ENCODE measurements at places on chromosomes 1 and 21.

DNA sequence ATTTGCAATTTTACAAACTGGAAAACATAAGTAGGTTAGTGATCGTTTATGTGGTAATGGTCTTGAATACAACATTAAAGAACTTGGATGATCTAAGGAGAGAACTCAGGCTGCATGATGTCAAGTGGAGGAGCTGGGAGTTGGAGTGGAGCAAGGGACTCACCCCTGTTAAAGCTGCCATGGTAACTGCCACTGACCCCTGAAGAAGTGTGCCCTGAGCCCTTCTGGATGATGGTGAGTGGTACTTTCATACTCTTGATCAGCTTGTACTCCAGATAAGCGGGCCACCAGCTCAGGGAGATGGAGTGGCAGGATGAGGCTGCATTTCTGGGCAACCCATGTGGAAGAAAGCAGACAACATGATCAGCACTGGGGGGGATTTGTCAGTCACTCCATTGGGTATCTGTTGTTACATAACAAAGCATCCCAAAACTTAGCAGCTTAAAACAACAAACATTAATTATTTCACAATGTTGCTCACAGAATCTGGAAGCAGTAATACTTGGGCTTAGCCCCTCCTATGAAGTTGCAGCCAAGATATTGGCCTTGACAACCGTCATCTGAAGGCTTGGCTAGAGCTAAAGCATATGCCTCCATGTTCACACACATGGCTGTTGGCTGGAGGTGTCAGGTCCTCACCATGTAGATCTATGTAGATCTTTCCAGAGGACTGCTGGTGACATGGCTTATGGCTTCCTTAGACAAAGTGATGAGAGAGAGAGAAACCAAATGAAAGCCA, 213.8 kb downstream of the DUSP10 start:
- no peak for DNase-seq

- no peak for DNase-seq
These were observed 24.6 kb downstream of the PMVK start for GRCh38 chr1:154911691-154912550.

- no peak for DNase-seq
These were observed 141.4 kb upstream of the ZNHIT6 start for GRCh38 chr1:85849660-85850059.

GRCh38 chr1:108691128-108691941, 775 bp upstream of the PRPF38B start:
- DNase-seq, result peak; percentile 57

GRCh38 chr1:27058966-27059669, 46.5 kb upstream of the TENT5B start:
- no peak for DNase-seq

DNA sequence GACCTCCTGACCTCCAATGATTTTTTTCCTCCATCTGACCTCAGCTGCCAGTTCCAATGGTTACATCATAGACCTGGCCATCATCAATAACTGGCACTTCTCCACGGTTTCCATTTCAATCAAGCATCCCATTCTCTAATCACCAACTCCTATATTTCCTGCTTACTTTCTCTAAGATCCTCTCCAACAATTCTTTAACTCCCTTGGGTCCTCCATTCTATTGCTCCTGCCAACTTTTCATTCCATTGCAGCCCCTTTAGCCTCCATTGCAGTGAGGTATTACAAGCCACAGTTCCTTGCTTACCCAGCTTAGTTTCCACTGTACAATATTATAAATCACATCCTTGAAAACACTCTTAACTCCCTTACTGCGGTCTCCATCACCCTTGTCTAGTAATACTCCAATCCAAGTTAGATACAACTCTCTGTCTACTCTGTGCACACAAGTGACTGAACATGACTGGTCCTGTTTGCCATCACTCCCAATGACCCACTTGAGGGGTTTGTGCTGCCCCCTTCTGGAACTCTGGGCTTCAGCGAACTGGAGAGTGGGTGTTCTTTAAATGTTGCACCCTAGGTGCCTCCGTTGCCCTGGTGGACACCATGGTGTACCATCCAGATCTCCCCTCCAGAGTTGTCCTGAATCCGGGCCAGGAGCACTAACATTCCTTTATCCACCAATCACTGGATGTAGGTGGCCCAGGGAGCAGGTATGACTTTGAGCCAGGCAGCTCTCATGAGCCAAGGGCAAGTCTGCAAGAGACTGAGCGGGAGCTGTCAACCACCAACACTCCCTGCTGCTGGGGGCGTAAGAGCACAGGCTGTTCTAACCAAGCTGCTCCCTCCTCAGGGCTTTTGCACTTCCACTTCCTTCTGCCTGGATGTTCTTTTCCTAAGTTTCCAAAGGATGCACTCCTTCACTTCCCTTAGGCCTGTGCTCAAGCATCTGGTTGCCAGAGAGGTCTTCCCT, 3.7 kb upstream of the FNDC7 start:
- no peak for DNase-seq

DNA sequence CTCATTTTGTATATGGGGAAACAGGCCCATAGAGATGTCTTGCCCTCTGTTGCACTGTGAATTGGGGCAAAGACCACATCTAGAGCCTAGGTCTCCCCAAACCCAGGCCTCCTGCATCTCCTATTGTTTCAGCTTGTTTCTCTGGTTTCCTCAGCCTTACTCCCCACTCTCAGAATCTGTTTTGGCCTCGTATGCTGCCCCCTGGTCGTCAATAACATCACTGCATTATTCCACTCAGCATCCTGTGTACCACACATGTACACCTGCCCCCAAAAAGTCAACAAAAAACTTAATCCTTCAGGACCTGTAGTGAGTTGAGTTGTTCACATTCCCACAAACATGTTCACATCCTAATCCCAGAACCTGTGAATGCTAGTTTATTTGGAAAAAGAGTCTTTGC, 184.8 kb downstream of the BRINP2 start:
- DNase-seq, result no peak

DNA sequence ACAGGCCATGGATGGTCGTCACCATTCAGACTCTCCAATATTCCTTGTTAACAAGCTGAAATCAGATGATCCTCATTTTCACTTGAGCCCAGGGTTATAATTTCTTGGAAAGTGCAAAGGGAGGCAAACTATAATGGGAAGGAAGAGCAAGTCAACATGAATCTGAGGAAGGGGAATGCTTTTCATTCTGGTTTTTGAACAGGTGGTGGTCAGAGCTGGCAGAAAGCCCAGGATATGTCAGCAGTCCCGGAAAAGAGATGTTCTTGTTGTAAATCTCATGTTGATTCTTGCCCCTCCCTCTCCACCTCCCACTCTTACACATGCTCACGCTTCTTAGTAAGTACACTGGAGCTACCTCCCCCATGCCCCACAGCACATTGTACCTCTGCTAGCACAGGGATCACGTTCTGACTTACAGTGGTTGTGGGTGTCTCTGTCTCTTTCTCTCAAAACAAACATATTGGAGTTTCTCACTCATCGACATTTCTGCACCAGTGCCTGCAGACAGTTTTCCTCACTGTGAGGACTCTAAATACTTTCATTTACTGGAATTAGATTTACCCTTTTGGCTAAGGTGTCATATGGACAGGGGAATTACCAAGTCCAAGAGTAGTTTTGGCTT, 77.6 kb downstream of the XCL2 start:
- peak; percentile 97 for DNase-seq

GRCh38 chr1:222704260-222704659, 8.0 kb downstream of the AIDA start:
- no peak for DNase-seq

DNA sequence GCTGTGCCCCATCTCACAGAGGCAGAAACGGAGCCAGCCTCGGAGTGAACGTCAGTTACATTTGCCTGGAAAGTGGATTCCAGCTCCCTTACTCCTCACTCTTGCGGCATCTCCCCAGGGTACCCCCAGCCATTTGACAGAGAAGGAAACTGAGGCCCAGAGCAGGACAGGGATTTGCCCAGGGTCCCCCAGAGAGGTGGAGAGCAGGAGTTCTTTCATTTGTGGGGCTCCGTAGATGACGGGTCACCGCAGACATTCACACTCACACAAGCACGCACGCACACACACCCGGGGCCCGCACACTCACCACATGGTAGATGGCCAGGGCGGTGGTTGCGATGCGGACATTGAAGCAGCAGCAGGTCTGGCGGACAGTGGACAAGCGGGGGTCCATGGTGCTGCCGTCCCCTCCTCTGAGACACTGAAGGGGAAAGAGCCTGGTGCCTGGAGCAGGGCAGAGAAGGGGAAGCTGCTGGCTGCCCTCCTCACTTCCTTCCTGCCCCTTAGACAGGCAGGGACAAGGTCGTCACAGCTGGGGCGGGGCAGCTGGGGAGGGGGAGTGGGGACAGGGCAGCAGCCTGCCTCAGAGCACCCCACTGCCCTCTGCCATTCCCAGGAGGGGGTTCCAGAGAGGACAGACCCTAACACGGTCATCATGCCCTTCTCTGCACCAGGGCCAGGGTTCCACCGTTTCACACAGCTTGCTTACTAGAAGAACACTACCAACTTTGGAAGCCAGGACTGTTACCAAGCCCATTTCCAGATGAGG, at the start of gene LAPTM5:
Gene LAPTM5, minus strand, starts transcription at position 423 of the 769 bp plus-strand sequence. Its CDS starts 29 bp downstream, at position 394.
- no peak for DNase-seq

DNA sequence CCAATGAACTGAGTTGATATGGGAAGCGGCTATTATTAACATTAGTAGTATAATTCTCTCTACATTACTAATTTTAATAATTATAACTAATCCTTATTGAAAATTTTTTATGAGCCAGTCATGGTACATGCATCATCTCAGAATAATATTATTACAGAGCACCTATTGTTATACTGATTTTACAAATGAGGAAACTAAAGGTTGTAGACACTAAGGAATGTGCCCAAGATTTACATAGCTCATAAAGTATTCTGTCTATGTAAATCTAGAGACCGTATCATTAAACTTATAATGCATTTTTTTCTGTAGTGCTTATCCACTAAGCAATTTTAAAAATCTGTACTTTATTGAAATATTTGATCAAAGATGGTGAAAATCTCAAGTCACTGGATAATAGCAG, 825.9 kb downstream of the PLA2G4A start:
- DNase-seq, result no peak

DNA sequence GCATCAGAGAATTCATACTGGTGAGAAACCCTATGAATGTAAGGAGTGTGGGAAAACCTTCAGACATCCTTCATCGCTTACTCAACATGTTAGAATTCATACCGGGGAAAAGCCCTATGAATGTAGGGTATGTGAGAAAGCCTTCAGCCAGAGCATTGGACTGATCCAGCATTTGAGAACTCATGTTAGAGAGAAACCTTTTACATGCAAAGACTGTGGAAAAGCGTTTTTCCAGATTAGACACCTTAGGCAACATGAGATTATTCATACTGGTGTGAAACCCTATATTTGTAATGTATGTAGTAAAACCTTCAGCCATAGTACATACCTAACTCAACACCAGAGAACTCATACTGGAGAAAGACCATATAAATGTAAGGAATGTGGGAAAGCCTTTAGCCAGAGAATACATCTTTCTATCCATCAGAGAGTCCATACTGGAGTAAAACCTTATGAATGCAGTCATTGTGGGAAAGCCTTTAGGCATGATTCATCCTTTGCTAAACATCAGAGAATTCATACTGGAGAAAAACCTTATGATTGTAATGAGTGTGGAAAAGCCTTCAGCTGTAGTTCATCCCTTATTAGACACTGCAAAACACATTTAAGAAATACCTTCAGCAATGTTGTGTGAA, 12.8 kb downstream of the ZFP69B start:
- DNase-seq, result no peak

GRCh38 chr1:112636597-112637253, 17.1 kb downstream of the CAPZA1 start:
- no peak for DNase-seq

DNA sequence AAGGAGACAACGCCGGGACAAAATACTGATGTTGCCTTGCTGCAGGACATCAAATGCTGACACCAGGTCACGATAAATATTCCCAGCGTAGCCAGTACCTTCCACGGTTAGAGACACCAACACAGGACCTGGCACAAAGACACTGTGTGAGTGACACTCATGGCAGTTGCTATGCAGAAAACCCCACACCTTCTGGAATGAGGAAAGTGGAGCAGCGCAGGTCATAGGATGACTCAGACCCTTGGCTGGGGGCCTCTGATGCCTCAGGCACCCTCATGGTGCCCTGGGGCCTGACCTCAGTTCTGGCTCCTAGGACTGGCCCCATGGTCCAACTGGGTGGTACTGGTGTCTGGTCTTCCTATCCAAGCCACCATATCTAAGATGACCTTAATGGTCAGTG, 7.0 kb downstream of the DCST2 start:
- no peak for DNase-seq

DNA sequence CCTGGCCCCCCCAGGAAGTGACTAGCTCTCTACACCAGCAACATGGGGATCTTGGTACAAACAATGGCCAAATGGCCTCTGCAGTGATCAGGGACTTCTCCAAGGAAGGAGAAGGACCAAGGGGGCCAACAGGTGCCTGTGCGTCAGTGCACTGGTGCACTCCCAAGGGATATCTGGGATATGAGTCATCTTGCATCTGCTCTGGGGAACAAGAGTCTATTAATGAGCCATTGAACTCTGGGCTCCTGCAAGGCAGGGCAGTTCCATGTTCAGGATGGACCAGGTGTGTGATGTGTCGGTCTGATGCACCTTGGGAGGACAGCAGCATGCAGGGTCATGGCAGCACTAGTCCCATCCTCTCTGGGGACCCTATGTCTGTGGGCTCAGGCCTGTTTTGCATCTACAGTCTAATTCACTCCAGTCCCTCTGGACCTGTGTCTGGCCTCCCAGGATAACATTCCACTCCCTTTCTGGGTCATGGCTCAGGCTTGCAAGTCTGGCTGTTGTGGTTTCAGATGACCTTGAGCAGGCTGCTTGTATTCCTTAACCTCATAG, 125.3 kb downstream of the TRABD2B start:
- no peak for DNase-seq

GRCh38 chr21:23699402-23699801, 1907.9 kb downstream of the MRPL39 start:
- no peak for DNase-seq

DNA sequence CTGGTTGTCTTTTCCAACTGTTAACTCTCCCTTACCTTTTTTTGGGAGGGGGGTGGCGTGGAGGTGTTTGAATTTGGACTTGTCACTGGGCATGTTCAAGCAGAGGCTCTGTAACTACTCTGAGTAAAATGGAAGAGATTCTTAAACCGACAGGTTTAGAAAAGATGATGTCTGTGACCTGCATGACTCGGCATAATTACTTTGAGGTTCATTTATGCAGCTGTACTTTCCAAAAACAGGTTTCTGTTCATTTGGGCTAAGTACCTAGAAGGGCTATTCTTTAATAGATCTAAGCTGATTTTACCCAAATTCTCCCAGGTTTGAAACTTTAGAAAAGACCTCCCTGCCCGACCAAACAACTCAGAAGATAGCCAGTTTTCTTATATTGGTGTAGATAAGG, 80.3 kb downstream of the SLC35A3 start:
- no peak for DNase-seq

GRCh38 chr1:61078618-61079295, 3.6 kb upstream of the NFIA start:
- no peak for DNase-seq

DNA sequence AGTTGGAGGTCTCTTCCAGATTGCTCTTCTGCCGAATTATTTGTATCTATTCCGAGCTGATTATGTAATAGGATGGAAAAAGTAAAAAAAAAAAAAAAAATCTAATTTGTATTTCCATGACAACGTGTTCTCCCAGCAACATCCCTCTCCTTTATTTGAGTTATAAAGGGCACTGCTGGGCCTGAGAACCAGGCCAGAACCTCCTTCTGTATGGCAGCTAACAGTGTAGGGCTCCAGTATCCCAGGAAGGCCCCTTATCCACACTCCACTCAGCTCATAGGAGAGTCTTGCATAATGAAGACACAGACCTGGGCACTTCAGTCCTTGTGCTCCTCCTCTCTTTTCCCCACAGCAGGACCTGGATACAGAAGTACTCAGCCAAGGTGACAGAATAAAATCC, 3.7 kb upstream of the IPO9 start:
- DNase-seq, result no peak

- DNase-seq, result no peak
These were observed 44.0 kb upstream of the LMO4 start for GRCh38 chr1:87284456-87285240.

GRCh38 chr1:80113168-80114038, 1106.9 kb upstream of the ADGRL4 start:
- DNase-seq, result no peak

Data from NCI-H2227 treated with DMSO at 0.1 percent for 48 hours (cell line).